ENCODE measurements at places on chromosomes 4 and X.

DNA sequence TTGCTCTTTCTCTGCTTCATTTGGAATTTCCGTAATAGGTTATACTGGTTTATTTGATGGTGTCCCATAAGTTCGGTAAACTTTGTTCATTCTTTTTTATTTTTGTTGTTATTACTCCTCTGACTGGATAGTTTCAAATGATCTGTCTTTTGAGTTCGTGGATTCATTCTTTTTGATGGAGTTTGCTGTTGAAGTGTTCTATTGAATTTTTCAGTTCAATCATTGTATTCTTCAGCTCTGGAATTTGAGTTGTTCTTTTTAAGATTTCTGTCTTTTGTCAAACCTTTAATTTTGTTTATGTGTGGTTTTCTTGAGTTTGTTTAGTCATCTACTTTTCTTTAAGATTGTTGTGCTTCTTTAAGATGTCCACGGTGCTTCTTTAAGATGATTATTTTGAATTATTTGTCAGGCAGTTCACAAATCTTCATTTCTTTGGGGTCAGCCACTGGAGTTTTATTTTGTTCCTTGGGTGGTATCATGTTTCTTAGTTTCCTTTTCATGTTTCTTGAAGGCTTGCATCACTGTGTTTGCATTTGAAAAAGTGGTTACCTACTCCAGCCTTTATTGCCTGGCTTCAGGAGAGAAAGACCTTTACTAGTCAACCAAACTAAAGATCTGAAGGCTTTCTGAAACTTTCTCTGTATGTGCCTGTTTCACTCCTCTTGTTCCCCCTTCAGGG lies 154.8 kb upstream of the ANXA3 start:
- DNase-seq = no peak

DNA sequence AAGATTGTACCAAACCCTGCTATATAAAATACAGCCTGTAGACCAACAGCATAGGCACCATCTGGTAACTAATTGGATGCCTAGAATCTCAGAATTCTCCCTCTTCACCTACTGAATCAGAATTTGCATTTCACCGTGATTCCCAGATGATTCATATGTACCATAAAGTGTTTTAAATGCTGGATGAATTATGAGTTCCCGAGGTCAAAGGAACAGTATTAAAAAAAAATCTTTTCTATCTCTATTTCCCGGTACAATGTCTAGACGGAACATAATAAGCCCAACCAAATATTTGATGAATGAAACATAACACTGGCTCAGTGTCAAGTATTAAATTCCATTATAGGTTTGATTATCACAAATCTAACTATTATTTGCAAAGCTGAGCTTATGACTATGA lies 280.0 kb downstream of the ANKRD50 start:
- DNase-seq = no peak

DNA sequence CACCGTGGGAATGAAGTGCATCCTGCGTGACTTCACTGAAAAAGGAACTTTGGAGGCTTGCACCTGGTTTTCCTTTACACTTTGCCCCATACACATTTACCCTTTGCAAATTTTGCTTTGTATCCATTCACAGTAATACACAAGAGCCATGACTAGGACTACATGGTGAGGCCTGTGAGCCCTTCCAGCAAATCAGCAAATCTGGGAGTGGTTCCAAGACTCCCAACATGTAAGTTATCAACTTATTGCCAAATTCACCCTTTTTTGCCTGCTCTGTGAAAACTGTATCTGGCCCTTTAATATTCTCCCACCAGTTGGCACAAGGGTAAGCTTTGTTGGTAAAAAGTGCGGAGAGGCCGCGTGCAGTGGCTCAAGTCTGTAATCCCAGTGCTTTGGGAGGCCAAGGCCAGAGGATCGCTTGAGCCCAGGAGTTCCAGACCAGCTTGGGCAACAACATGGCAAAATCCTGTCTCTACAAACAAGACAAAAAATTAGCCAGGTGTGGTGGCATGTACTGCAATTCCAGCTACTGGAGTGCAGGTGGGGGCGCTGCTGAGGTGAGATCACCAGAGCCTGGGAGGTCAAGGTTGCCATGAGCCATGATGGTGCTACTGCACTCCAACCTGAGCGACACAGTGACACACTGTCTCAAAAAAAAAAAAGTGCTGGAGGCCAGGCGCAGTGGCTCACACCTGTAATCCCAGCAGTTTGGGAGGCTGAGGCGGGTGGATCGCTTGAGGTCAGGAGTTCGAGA lies 5.0 kb downstream of the PRMT9 start:
- no peak for DNase-seq

GRCh38 chr4:25096981-25097443 lies 63.2 kb downstream of the SEPSECS start:
- DNase-seq = no peak

DNA sequence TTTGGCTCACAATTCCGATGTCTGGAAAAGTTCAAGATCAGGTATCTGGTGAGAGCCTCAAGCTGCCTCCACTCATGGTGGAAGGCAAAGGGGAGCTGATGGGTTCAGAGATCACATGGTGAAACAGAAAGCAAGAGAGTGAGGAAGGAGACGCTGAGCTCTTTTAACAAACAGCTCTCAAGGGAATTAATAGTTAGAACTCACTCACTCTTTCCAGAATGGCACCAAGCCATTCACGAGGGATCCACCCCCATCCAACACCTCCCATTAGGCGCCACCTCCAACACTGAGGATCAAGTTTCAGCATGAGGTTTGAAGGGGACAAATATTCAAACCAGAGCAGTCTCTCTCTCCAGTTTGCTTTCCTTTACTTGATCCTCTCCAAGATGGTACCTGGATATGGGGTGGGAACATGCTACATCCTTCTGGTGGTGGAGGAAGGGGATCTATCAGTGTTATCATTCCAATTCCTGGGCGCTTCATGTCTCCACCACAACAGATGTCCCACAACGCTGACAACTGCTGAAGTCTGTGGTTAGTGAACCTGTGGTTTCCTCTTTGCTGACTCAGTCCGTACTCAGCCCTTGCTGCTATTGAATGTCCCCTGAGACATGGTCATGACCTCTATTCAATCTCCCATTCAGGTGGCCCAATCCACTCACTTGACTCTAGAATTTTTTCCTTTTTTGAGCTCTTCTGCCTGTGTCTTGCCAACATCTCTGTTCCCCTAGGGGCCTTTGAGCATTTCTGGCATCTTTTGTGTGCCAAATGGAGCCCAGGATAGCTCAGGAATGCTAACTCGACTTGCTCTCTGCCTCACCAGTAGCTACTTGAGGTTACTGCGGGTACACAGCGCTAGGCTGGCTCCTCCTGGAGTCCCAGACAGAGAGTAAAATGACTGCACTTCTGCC lies 395.2 kb downstream of the MID1IP1 start:
- DNase-seq = no peak

DNA sequence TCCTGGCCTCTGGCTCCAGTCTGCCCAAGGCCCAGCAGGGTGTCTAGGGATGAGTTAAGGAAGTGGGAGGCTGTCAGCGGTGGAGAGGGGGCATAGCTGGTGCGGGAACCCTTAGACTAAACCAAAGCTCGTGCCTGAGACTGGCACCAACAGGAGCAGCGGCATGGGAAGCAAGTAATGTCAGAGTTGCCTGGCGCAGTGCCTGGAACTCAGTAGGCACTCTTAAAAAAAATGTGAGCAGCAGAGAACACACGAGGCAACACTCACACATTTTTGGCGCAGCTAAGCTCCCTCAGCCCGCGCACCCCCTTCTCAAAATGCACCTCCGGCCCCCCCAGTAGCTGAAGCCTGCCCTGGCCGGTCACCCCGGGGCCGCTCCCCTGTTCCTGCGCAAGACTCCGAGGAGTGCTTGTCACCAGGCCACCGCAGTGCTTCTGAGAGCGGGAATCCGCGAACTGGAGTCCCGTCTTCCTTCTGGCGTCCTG lies 583 bp downstream of the GABRE start:
- DNase-seq = no peak

GRCh38 chr4:8723222-8723980 lies 130.8 kb downstream of the CPZ start:
- DNase-seq = no peak

- DNase-seq = no peak
Measured at GRCh38 chr4:27293831-27294230, 433.2 kb downstream of the STIM2 start.

DNA sequence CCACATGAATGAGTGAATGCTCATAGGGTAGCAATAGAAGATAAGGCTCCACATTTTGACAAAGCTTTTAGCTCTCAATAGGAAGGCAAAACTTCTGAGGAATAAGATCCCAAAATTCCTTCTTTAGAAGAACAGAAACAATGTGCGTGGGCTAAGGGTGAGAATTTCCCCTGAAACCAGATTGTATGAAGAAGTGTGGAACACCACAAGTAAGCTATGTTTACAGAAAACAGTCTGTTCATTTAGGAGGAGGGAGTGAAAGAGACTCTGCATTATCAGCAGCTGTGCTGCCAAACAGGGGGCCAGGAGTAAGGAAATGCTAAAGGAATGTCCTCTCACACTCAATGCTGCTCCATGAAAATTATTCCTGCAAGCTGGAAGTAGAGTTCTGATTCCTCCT lies 851.6 kb downstream of the CENPC start:
- DNase-seq = no peak

DNA sequence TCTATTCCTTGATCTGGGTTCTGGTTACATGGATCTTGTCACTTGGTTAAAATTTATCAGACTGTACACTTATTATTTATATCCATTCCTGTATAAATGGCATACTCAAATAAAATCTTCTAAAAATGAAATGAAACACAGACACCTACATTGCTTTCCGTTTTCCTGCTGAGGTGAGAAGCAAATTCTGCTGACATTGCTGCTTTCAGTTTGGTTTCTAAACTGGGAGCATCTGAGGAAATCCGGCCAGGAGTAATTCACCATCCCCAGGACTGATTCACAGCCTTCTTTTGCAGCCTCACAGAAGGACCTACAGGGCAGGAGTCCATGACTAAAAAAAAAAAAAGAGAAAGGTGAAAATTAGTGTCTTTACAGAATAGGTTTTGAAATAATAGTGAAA lies 93.6 kb downstream of the CORIN start:
- DNase-seq = no peak

DNA sequence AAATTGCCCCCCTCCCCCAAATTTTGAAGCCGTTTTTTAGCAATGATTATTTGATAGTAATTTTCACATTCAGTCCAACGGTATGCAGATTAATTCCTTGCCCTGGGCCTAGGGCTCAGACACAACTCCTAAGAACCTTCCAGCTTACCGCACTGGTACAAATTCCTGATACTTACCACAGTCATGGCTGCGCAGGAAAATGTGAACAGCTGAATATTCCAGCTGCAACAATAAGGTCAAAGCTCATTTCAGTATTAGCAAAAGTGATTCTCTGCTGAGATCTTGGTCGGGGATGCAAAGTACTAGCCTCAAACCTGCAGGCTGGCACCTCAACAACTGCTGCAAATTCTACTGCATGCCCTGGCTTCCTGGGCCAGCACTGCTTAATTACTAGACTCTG lies 3.0 kb downstream of the ATP11C start:
- no peak for DNase-seq

GRCh38 chrX:9907645-9908387 lies 59.3 kb upstream of the CLDN34 start:
- DNase-seq = no peak

Measured in stimulated activated CD4-positive, alpha-beta T cell treated with anti-CD3 and anti-CD28 coated beads, Interleukin-15, amount 100 ng/mL, for 1 hour (primary cell).